ENCODE measurements at places on chromosomes 7 and 10.

DNA sequence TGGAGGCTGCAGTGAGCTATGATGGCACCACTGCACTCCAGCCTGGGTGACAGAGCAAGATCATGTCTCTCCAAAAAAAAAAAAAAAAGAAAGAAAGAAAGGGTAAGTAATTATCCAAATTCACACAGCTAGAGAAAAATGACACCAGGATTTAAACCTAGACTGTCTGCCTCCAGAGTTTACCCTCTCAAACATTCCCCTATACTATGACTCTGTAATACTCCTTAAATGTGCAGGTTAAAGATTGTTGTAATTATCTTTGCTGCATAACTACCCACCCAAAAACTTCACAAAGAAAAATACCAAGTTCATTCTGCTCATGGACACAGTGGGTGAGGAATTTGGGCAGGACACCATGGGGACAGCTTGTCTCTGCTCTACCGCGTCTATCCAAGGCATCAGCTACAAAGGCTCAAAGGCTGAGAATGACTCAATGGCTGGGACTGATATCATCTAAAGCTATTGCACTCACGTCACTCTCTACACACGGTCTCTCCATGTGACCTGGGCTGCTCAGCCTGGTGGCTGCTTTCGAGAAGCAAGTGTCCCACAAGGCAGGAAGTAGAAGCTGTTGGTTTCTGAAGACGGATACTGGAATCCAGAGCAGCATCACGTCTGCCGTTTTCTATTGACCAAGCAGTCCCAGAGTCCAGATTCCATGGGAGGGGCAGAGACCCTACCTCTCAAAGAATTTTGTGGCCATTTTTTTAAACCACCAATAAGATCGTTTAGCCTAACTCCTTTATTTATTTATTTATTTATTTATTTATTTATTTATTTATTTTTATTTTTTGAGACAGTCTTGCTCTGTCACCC is 185.7 kb upstream of the AUTS2 start:
- peak; percentile 40 for DNase-seq

- no peak for DNase-seq
Measured at GRCh38 chr10:5364890-5365338, at the start of gene UCN3. UCN3 (plus strand) TSS chr10:5364966; CDS start chr10:5373721, 8,755 bp downstream.

- peak; percentile 81 for DNase-seq
Measured at GRCh38 chr10:69629897-69630650, at the start of gene FAM241B. FAM241B (plus strand) TSS chr10:69630247; CDS start chr10:69631744, 1,497 bp downstream.

DNA sequence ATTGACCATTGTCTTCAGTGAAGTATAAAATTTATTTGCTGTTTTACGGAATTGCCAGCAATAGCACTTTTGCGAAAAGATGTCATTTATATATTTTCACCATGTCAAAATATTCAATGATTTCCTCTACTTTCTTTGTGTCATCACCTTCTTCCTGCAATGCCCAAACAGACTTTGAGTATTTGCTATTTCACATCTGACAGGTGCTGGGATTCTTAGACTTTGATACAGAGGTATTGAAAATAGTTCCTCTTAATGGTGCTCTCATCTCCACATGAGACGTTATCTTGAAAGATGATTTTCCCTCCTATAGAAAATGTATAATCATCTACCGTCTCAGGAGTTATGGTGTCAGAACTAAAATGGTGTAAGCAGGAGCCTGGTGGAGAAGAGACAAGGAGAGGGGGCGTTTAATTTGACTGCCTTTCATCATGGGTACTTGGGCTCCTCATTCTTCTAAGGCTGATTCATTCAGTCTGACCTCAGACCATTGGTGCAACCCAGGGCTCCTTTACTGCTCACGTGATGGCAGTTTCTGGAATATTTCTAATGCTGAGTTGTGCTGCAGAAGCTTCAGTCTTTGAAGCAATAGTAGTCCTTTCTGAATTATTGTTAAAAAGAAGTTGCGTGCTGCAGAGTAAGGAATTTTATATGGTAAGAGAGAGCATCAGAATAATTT is 404.6 kb downstream of the PHTF2 start:
- no peak for DNase-seq

GRCh38 chr7:8549046-8549445 is 115.6 kb downstream of the NXPH1 start:
- no peak for DNase-seq

GRCh38 chr10:90031776-90032175 is 330.4 kb downstream of the KIF20B start:
- DNase-seq = no peak

DNA sequence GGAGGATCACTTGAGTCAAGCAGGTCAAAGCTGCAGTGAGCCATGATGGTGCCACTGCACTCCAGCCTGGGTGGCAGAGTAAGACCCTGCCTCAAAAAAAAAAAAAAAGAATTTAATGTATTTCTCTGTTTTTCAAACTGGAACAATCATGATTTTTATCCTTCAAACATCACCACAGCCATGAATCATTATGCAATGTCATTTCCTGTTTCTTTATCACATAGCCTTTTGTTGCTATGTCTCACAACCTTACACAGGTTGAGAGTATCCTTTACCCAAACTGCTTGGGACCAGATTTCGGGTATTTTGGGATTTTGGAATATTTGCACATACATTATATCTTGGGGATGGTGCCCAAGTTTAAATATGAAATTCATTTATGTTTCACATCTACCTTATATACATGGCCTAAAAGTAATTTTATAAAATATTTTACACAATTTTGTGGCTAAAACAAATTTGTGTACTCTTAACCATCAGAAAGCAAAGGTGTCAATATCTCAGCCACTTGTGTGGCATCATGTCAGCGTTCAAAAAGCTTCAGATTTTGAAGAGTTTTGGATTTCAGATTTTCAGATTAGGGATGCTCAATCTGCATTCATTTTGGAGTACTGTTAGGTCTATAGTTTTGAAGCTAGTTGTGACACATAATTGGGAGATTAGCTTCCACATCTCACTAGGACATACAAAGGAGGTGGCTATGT is 8.2 kb downstream of the NT5C3A start:
- no peak for DNase-seq

DNA sequence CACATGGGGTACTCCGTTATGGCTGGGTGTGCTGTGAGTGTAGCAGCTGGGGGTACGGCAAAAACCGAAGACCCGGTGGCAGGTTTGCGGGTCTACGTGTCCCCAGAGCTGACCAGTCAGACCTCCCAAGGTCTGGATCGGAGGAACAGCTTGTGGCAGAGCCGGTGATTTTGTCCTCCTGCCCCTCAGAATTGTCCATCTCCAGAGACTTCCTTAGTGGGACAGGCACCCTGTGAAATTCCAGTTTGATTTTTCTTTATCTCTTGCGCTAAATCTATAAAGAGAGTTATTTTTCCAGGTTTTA is 1.0 kb downstream of the EIF3B start:
- no peak for DNase-seq

- DNase-seq = no peak
Measured at GRCh38 chr7:37247861-37248260, 200.8 kb downstream of the ELMO1 start.

DNA sequence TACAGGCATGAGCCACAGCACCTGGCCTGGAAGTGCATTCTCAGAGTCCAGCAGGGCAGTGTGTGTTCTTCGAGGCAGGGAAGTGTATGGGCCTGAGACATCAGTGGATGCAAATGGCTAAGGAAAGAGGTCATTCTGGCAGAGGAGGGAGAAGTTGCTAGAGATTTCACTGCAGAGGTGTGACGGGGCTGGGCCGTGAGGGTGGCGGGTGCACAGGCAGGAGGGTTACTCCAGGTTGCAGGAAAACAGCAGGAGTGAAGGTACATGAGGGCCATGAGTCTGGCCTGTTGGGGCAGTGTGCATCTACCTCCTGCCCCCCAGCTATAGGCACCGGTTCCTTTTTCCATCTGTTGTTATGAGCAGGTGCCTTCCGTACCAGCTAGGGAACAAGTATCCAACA is 29.3 kb downstream of the COL26A1 start:
- DNase-seq = no peak

DNA sequence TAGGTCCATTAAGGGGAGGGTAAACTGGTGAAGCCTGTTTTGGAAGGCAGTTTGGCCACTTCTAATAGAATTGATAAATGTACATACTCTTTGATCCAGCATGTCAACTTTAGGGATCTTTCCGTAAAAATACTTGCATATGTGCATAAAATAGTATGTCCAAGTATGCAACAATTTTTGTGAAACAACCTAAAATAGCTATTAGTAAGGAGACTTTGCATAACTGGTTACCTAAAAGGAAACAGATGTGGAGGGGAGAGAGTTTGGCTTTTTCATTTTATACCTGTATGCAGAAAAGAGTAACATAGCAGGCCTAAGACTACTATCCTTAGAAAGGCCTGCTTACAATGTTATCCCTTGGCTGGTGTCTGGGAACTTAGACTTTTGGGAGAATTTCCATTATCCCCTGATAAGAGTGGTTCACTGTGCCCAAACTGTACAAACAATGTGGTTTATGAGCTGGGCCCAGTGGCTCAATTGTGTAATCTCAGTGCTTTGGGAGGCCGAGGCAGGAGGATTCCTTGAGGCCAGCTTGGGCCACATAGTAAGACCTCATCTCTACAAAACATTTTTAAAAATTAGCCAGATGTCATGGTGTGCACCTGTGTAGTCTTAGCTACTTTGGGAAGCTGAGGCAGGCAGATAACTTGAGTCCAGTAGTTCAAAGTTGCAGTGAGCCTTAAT is 21.3 kb downstream of the PTPN12 start:
- no peak for DNase-seq

- peak; percentile 50 for DNase-seq
Measured at GRCh38 chr7:66237906-66238772, 33.0 kb downstream of the TPST1 start.

- no peak for DNase-seq
Measured at GRCh38 chr10:51090190-51090589, 15.9 kb downstream of the PRKG1 start.

DNA sequence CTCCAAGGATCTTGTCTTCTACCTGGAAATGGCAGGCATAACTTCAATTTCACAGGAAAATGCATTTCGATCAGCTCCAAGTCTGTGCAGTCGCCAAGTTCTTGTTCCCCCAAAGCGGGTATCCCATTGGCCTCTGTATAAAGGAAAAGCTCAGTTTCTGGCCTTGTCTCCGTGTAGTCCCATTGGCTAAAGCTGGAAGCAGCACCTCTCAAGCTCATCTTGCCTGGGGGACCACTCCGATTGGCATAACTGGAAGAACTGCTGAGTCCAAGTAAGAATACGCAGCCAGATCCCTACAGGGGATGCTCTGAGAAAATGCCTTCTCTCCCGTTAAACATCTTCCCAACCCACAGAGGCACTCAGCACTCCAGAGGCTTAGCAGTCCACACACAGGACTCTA is 205.2 kb downstream of the GFRA1 start:
- no peak for DNase-seq

DNA sequence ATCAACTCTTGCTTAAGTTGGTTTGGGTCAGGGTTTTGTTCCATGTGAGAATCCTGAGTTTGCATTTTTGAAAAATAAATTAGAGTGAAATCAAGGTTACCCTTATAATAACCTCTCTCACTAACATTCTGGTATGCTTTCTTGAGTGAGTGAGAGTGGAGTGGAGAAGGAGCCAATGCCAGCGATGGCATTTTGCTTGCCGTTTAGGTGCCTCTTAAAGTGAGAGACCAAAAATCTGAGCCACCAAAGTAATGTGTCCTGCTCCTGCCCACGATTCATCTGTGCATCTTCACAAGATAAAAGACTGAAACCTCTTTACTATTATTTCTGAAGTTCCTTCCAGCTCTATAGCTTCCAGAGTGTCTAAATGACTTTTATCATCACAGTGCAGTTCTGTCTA is 23.4 kb upstream of the XPNPEP1 start:
- no peak for DNase-seq

- DNase-seq = no peak
Measured at GRCh38 chr10:125035588-125036295, 93.8 kb downstream of the ZRANB1 start.

- no peak for DNase-seq
Measured at GRCh38 chr10:131242007-131242406, 69.5 kb downstream of the TCERG1L start.

GRCh38 chr7:103573479-103574058 is 127.6 kb upstream of the SLC26A5 start:
- DNase-seq = peak; percentile 51
